Astrocyte of the cerebellum (primary cell): ENCODE measurements at places on chromosomes 4 and X.

GRCh38 chrX:40108959-40109287 is 11.2 kb upstream of the BCOR start:
- DNase-seq, result no peak

- DNase-seq, result no peak
Observed at GRCh38 chr4:125101719-125102118, 213.0 kb upstream of the FAT4 start.

GRCh38 chr4:37885496-37885895 is 5.4 kb upstream of the TBC1D1 start:
- no peak for DNase-seq

GRCh38 chr4:125235971-125236370 is 78.8 kb upstream of the FAT4 start:
- no peak for DNase-seq

- no peak for DNase-seq
Observed at GRCh38 chrX:121310820-121311219, 263.4 kb downstream of the GLUD2 start.

GRCh38 chr4:88006956-88007303 is 505 bp upstream of the PKD2 start:
- DNase-seq, result no peak

GRCh38 chr4:29104694-29105093 is 1615.5 kb upstream of the PCDH7 start:
- DNase-seq, result no peak

DNA sequence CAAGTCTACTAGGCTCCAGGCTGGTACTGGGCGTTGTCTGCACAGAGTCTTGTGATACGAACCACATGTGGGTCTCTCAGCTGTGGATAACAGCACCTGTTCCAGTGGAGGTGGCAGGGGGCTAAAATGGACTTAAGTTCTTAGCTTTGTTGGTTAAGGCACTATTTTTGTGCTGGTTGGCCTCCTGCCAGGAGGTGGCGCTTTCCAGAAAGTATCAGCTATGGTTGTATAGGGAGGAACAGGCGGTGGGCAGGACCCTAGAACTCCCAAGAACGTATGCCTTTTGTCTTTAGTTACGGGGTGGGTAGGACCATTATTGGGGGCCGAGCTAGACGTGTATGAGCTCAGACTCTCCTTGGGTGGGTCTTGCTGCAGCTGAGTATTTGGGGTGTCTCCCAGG is 1138.4 kb downstream of the PCDH19 start:
- no peak for DNase-seq

DNA sequence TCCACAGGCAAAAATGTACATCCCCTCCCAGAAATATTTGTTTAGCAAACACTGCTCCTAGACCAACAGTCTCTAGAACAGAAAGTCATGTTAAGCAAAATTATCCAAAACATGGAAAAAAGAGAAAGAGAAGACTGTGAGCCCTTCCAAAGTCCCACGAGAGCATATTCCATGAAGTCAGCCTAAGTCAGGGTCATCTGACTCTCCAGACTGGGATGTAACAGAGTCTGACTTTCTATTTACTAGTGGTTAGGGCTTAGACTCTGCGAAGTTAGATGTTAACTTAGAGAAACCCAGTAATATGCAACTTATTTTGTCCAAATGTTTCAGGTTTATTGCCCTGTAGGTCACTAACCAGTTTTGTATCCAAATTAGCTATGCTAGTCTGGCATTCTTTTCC is 102.3 kb downstream of the MID1 start:
- no peak for DNase-seq

GRCh38 chr4:22391551-22391950 is 124.3 kb downstream of the ADGRA3 start:
- peak; percentile 34 for DNase-seq

DNA sequence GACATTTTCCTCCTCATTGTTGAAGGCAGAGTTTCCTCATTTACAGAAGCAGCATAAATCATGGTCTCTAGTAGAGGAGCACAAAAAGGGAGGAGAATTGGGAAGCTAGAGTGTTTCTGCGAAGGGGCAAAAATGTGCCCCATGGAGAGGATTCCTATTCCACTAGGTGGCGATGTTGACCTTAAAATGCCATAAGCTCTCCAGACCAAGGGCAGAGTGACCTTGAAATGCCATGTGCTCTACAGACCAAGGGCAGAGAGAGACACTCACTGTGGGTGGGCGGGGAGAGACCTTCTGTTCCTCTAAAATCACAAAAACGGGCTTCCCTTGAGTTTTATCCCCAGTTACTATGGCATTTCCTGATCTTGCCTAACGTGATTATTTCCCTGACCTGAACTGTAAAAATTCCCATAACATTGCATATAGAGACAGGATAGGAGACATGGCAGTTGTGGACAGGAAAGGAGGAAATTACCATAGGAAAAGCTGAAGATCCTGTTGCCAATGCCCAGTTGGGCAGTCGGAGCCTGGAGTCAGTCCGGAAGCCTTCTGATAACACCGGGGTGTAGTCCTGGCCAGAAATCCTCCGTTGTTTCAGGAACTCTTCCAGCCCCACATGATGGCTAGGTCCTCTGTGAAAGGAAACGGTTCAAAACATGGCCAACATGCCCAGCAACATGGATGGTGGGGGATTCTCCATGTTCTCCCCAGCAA is 567.7 kb downstream of the MAGEB5 start:
- DNase-seq, result peak; percentile 1

- peak; percentile 60 for DNase-seq
Observed at GRCh38 chr4:1683261-1683735, 815 bp downstream of the FAM53A start.

GRCh38 chr4:18077808-18078207 is 56.3 kb upstream of the LCORL start:
- DNase-seq, result no peak

DNA sequence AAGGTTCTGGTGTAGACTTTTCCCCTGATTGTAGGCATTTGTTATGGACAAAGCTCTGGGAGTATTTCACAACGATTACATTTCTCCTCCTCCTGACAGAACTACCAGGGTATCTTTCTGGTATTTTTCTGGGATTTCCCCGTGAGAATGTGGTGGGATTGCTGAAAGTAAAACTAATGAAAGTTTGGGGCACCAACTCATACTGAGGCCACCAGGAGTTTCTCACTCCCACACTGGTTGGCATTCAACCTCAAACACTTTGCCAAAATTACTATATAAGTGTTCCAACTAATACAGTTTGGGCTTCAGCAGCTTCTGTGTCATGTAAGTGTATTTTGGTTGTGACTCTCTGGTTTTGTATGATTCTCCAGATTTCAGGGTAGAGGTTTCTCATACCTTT is 855.1 kb downstream of the GLUD2 start:
- DNase-seq, result no peak

DNA sequence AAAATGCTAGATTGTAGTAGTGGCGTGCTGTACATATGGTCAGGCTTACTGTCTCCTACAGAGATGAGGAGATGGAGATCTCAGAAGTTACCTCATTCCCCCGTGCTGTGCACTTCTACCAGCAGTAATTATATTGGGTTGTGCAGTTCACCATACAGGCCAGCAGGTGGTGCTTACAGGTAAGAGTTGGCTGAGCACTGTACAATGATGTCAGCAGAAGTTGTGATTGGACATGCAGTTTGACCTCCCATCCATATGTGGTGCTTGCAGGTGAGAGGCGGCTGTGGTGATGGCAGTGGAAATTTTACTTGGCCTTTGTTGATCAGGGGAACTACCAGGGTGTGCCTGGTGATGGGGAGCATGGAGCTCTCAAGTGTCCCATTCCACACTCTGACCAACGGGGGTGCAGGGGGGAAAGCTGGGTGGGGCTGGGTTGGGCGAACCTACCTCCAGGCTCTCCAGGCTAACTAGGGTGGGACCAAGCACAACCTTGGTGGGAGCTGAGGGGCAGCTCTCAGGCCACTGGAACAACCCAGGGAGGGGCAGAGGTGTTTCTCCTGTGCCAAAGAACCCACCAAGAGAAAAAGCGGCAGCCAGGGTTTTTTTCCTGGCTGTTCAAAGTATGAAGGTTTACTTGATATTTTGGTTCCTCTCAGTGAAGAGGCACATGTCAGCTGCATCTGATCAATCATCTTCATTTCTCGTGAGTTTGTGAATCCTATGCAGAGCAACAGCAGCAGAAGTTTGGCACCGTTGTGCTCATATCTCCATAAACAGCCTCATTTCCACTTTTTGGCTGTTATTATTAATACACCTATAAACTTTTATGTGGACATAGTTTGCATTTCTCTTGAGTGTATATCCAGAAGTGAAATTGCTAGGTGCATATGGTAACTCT is 73.8 kb upstream of the FREM3 start:
- DNase-seq, result peak; percentile 5

- peak; percentile 49 for DNase-seq
Observed at GRCh38 chrX:28586981-28587551, at the start of gene IL1RAPL1. TSS of gene IL1RAPL1 (plus strand) at chrX:28587446.

GRCh38 chr4:24578364-24578763 is 6.0 kb downstream of the DHX15 start:
- DNase-seq, result no peak

GRCh38 chrX:2665387-2666304 is 25.4 kb upstream of the CD99 start:
- DNase-seq, result no peak

GRCh38 chrX:9539605-9540387 is 74.9 kb downstream of the TBL1X start:
- DNase-seq, result no peak

GRCh38 chr4:178970433-178971140 is 1528.3 kb upstream of the AGA start:
- DNase-seq, result no peak

DNA sequence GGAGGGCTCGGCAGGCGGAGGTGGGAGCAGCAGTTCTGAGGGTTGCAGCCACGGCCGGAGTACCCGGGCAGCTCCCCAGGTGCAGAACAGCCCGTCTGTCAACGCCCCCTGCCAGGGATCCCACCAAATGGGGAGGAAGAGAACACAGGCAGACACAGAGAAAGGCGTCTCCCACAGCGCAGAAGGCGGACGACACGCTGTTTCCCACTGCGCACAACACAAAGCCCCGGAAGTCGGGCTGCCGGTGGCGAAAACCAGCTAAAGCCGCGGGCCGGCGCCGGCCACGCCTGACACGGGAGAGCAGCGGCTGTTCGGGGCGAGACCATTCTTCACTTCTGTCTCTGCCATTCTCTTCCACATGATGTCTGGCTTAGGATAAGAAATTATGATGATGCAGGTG is 31.6 kb downstream of the CTBP1 start:
- DNase-seq, result no peak

DNA sequence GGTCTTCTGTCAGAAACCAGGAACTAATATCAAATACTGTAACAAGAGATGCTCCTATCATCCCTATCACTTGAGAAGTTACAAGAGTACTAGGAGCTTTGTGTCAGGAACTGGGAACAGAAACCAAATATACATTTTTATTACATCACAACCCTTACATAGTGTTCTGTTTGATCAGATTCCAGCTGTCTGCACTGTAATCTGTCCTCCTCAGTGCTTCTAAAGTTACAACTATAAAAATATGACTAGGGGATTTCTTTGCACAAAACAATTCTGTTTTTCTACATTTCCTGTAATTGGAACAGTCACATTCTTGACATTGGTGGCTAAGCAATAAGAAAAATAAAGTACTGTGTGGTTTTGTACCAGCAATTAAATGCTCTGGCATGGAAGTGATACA is 686.0 kb downstream of the PDHA2 start:
- peak; percentile 13 for DNase-seq

GRCh38 chr4:156584100-156584499 is 387.5 kb downstream of the PDGFC start:
- DNase-seq, result no peak

- no peak for DNase-seq
Observed at GRCh38 chrX:147846676-147847075, 65.0 kb upstream of the FMR1 start.

DNA sequence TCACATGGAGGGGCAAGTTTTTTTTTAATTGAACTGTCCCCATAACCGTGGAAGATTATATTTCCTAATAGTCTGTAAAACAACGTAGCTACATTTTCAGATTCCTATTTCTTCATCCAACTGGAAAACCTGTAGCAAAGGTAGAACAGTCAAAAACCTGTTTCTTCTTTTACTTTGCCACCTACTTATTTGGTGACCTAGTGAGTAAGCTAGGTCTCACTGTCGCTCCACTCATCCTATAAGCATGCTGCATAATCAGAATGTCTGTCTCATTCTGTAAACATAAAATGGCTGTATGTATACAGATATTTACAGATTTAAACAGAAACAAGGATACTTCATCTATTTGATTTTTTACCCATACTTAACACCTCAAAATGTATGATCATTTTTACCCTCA is 20.4 kb downstream of the MAML3 start:
- DNase-seq, result no peak

DNA sequence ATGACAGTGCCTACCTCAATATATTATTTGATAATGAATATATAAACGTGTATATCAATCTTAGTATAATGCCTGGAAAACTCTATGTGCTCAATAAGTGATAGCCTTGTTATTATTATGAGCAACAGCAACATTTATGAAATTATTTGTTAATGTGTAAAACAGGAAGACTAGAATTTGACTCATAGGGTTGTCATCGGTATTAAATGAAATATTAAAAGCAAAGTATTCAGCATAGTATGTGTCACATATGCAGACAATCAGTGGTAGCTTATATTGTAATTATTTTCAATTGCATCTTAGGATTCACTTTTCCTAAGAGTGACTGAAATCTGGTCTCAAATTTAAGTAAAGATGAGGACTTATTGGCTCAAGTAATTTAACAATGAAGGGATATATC is 24.6 kb downstream of the SPANXD start:
- no peak for DNase-seq

DNA sequence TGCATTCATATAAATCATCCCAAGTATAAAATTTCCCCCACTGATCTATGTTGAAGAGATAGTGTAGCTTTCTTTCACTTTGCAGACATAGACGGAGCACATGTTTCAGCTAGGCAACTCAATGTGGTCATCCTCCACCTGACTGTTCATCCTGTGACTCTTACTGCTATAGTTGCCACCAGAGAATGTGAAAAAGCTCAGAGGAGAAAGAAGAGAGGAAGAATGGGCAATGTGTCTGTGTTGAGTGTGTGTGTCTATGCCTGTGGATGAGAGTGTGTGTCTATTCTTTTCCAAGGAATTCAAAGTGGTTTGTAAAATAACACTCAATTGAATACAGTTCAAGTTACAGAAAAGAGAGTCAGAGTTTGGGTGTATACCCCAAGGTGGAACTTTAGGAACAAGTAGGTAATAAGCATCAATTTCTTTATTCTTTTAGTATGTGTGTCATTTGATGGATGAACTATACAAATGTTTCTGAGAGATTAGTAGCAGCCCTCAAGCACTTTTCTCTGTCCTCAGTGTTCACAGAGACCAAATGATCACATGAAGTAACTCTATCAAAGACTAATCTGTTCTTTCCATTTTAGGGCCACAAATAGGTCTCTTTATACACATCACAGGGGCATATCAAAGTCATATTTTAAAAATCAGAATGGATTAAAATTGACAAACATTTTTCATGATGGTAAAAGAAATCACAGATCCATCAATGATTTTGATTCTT is 2.3 kb downstream of the SNCA start:
- no peak for DNase-seq

DNA sequence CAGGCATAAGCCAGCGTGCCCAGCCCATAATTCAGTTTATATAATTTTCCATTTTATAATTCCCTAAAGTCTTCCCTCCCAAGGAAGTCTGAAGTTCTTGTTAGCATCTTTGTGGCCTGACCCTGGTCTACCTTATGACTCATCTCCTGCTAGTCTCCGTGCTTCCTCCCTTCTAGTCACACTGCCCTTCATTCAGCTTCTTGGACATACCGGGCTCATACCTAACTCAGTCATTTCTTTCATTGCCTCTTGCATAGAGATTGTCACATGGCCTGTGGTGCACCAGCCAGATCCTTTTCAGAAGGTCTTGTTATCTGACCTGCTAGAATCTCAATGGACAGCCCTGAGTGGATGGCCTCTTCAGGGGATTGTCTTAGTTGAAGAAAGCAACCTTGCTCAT is 22.8 kb upstream of the MAML3 start:
- DNase-seq, result no peak
